T-helper 2 cell (primary cell): ENCODE measurements at places on chromosomes 7 and 10.

DNA sequence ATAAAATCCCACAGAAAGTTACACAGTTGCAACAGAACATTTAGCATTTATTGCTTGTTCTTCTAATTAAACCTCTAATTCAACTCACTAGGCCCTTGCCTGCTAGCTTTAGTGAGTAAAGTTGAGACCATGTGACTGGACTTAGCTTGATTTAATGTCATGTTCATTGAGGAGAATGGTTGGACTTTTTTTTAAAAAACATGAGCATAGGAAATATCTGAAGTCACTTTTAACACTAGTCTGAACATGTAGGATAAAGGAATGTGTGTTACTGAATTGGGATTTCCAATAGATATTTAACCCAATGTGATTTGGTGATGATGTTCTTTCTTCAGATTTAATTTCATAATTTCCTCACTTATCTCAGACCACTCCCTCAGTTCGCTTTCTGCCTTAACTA, 24.6 kb upstream of the GLCCI1 start:
- DNase-seq, result no peak

GRCh38 chr10:129972966-129973673, 9.0 kb upstream of the EBF3 start:
- no peak for DNase-seq

- no peak for DNase-seq
Observed at GRCh38 chr7:45401155-45401554, 173.0 kb upstream of the ADCY1 start.

DNA sequence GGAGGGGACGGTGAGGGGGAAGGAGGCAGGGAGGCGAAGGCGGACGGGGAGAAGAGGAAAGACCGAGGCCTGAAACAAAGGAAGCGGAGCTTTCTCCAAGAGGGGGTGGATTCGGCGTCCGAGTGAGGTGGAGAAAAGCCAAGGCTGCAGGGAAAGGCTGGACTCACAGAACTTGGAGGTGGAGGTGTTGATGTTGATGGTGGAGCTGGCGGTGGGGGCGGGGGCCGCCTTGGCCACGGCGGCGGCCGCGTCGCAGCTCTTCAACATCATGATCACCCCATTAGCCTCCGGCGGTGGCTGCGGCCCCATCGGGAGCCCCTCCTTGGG, 578 bp downstream of the CACUL1 start:
- peak; percentile 6 for DNase-seq

- no peak for DNase-seq
Observed at GRCh38 chr10:43693602-43694001, 44.9 kb upstream of the ZNF32 start.

DNA sequence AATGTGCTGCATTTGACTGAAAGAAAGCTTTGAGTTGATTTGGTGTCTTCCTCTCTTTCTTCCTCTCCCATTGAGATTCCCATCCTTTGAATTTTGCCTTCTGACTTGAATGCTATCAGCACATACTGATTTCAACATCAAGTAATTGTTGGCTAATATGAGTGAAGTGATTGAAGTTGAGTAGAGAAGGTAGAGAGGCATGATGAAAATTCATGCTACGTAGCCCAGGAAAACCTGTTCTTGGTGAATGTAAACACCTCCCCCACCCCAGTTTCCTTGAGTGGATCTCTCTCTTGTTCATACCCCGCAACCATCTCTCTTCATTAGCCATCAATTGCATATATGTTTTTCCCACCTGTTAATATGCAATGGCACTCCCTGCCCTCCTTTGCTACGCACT, 193.3 kb downstream of the FRMD4A start:
- no peak for DNase-seq

- no peak for DNase-seq
Observed at GRCh38 chr10:100869399-100869798, 43.4 kb upstream of the SLF2 start.

GRCh38 chr7:13641714-13642113, 347.8 kb downstream of the ETV1 start:
- DNase-seq, result no peak

GRCh38 chr7:121002757-121003200, 14.3 kb downstream of the CPED1 start:
- DNase-seq, result no peak

DNA sequence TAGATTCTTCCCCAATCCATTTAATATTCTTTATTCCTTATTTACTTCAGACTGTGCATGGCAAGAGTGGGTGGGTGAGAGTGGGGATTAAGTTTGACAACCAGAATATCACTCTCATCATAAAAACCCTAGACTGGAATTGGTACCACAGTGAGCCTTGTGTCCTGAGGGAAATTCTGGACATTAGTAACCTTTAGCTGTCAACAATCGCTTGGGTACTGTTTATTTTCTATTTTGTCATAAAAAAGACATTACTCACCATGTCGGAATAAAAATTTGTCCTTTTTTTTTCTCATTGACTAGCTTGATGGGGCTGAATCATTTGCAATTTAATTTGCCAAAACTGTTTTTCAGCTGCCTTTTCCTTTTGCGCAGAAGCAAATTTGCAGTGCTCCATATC, 176.1 kb upstream of the SEMA3C start:
- DNase-seq, result no peak

GRCh38 chr10:49150426-49150825, 16.6 kb upstream of the FAM170B start:
- DNase-seq, result no peak

DNA sequence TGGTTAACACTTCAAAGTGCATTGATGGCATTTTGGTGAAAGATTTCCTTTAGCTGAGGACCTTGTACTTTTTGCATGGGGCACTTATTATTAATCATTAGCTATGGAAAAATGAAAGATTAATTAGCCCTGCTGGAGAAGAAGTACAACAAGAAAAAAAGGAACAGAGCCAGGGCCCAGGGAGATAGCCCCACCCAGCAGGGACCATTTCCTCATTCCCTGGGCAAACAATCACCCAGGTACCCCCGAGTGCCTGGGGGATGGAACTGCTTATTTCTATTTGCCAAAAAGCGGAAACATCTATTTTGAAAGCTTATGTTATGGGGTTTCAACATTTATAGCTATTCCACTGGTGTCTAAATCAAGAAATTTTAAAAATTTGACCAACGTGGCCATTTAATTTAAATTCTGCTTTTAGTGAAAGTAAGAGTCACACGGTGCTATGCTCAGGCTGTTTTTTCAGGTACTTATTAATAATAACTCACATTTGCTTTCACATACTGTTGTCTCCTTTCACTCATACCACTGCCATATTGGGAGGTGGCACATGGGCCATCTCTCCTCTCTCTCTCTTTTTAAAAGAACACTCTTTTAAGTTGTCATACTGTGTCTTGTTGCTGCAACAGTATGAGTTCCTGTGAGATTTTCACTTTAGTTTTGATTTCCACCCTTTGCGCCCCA, 143.6 kb upstream of the KIF5B start:
- no peak for DNase-seq

DNA sequence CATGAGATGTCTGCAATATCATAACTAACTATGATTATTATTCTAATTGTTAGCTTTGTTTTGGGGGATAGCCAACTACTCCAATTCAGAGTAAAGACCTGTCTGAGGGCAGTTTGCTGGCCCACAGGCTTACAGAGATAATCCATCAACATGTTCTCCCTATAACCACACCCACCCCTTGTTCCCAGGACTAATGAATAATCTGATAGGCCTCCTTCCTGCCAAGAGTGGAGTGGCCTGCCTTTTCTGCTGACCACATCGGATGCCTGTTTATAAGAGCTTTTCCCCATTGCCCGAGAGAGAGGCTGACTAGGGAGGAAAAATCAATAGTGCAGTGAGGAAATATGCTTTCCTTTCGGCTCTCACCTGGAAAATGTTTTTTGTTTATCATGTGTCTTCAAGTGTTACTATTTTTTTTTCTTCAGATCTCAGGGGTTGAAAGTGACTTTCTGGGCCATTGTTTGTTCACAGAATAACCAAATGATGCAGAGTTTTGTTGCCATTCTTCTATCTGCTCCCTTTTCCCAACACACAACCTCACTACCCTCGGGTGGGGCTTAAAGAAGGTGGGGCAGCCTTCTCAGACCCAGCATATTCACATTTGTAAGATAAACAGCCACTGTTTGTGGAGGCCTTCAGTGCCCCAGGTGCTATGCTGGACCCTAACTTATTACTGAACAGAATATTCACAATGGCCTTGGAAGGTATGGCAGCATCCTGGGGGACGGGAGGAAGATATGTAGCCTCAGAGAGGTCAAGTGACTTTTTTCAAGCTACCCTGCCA, 38.4 kb downstream of the PLPP4 start:
- no peak for DNase-seq

DNA sequence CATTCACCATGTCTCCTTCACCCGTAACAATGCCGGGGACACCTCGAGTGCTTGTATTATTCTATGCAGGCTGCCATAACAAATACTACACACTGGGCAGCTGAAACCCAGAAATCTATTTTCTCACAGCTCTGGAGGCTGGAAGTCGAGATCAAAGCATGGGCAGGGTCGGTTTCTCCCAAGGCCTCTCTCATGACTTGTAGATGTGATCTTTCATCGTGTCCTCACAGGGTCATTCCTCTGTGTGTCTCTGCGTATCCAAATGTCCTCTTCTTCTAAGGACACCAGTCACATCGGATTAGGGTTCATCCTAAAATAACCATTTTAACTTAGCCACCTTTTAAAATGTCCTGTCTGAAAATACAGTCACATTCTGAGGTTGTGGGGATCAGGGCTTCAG, 303.5 kb downstream of the KLF6 start:
- no peak for DNase-seq

DNA sequence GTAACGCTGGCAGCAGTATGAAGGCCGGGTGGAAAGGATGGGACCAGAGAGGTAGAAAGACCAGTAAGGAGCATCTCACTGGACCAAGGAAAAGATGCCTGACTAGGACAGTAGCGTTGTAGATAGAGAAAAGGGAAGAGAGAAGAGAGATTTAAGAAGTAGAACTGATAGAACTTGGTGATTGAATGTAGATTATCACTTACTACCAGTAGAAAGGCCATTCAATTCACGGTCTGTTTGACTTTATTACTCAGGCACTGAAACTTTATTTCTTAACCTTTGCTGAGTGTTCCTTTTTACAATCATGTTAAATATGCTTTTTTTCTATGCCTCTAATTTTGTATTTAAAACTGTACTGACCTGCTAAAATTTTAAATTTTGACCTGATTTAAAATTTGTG, 12.2 kb downstream of the MCU start:
- DNase-seq, result no peak

DNA sequence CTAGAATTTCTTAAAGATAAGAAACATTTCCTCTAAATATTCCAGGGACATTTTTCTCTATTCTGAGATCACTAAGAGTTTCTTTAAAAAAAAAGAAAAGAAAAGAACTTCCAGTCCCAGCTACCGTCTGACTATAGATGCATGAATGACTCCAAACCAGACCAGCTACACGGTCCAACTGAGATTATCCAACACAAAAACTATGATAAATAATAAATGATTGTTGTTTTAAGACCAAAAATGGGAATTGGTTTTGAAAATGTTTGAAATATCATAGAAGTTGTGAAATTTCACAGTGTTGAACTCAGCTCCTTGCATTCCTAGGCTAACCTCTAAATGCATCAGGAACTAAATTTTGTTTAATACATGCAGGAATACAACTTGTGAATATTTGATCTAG, 1619.6 kb upstream of the LRRTM3 start:
- no peak for DNase-seq

- no peak for DNase-seq
Observed at GRCh38 chr10:33127622-33128021, 169.6 kb upstream of the ITGB1 start.

- no peak for DNase-seq
Observed at GRCh38 chr10:22716943-22717342, 2.6 kb upstream of the PIP4K2A start.

DNA sequence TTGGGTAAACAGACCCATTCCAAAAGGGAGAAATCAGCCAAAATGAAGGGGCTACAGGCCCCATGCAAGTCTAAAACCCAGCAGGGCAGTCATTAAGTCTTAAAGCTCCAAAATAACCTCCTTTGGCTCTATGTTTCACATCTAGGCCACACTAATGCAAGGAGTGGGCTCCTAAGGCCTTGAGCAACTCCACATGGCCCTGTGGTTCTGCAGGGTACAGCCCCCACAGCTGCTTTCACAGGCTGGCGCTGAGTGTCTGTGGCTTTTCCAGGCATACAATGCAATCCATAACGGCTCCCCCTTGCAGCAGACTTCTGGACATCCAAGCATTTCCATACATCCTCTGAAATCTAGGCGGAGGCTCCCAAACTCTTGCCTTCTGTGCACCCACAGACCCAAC, 9.0 kb downstream of the TMEM243 start:
- no peak for DNase-seq

DNA sequence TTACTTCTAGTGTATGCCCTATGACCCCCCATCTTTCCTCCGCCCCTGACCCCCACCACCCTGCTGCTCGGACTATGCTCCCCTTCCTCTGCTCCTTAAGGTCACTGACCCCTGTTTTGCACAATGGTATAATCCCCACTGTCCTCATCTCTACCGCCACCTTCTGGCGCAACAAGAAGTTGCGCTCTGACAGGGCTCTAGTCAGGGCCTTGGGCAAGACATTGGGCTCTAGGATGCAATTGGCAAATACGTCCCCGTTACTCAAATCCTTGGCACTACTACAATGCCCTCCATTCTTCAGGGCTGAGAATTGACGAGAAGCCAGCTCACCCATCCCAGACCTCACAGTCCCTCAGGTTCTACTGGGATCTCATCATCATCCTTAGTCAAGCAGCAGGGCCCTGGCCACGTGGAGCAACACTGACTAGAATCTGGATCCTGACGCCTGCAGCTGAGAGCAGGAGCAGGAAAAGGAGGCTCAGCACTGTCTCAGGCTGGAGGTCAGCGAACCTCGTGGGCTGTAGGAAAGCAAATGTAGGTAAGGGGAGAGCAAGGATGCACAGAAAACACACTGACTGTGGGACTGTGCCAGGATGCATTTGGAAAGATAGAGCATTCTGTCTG, 10.6 kb downstream of the LRIT2 start:
- DNase-seq, result no peak

DNA sequence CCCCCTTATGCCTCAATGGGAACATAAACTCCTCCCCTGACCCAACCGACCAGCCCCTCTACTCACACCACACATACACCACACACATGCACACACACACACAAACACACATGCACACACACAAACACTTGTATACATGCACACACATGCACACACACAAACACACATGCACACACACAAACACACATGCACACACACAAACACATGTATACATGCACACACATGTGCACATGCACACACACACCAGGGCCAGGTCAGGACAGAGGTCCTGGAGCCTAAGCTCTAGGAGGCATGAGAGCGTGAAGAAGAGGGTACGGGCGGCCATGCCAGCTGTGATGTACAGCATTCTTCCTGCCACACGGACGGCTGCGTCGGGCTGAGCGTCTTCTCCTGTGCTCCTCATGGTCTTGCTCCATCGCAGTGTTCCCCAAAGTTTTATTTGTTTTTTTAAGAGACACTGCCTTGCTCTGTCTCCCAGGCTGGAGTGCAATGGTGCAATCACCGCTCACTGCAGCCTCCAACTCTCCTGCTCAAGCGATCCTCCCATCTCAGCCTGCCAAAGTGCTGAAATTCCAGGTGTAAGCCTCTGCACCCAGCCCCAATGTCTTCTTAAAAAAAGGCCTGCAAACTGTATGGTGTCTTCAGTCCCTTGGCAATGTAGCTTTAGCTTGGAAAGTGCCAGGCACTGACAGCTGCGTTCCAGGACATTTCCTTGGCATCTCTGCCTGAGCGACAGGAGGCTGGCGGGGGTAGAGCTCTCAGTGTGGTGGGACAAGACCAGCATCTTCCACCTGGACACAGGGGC, 38.8 kb upstream of the INPP5A start:
- DNase-seq, result no peak
